ENCODE measurements at places on chromosomes 3 and 15. TPM values are rescaled to one million over a fixed set of nuclear protein-coding genes. Genes with fewer than 3 reads are reported as not detected.

The TTLL13 gene
- not detected for total RNA-seq

DNA sequence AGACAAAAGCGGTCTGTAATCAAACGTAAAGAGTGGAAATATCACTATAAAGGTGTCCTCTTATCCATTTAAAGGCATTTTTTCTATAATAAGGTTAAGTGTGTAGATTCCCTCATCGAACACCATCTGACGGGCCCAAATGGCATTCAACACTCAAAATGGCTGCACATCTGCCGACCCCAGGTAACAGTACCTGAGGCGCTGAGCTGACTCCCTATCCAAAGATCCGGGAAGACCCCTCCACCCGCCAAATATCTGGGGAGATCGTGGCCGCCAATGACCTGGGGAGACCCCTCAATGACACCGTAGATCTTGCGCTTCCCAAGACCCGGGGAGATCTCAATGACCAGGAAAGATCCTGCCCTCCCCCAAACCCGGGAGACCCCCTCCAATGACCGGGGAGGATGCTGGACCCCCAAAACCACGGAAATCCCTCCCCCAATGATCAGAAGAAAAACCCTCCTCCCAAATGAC is 476 bp downstream of the IP6K2 start:
- no peaks in the 10 kb centered on the region for H3K27me3 ChIP-seq
- peaks cover 32% of the 10 kb centered on the region for H3K4me1 ChIP-seq
- H3K36me3 ChIP-seq = peaks cover 10% of the 10 kb centered on the region

DNA sequence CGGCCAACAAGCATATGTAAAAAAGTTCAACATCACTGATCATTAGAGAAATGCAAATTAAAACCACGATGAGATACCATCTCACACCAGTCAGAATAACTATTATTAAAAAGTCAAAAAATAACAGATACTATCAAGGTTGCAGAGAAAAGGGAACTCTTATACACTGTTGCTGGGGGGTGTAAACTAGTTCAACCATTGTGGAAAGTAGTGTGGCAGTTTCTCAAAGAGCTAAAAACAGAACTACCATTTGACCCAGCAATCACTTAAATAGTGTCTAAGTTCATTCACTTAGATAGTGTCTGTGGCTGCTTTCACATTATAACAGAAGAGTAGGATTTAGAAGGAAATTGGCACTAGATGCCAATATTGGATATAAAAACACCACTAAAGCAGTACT is 49.7 kb downstream of the CGGBP1 start:
- no peaks in the 10 kb centered on the region for H3K36me3 ChIP-seq
- H3K4me3 ChIP-seq = no peak overlapping the region
- H3K27me3 ChIP-seq = no peaks in the 10 kb centered on the region
- H3K4me1 ChIP-seq = no peaks in the 10 kb centered on the region
- no peak overlapping the region for H3K27ac ChIP-seq
- DNase-seq = no peak

- no peaks in the 10 kb centered on the region for H3K4me1 ChIP-seq
- DNase-seq = peak; percentile 58
- no peak overlapping the region for H3K4me3 ChIP-seq
- H3K27ac ChIP-seq = no peak overlapping the region
- no peaks in the 10 kb centered on the region for H3K36me3 ChIP-seq
Observed at GRCh38 chr3:57097536-57097935, 37.1 kb downstream of the SPATA12 start.

Data from upper lobe of left lung (tissue), 6 donors.